ENCODE measurements at places on chromosomes 13 and 19.

GRCh38 chr13:68714292-68714691, 1393.3 kb upstream of the ATXN8OS start:
- DNase-seq, result no peak

DNA sequence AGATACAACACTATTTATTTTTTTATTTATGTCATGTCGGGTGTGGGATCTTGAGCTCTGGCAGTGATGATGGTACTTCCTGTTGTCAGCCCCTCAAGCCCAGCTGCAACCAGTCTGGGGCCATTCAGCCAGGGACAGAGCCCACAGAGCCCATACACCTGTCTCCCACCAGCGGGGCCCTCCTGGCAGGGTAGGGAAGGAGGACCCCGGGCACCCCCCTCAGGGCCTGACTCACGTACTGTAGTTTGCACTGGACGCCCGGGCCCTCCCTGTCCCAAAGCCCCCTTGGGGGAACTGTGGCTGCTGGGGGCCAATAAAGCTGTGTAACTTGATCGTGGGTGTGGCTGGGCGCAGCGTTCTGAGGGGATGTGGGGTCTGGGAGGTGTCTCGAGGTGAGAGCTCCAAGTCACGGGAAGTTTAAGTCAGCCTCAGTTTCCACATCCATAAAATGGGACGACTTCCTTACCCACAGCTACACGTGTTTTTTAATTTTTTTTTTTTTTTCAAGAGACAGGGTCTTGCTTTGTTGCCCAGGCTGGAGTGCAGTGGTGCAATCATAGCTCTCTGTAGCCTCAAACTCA, 9.5 kb downstream of the ATG4D start:
- no peak for DNase-seq

- DNase-seq, result no peak
Measured at GRCh38 chr13:42907745-42908144, 84.3 kb downstream of the EPSTI1 start.

DNA sequence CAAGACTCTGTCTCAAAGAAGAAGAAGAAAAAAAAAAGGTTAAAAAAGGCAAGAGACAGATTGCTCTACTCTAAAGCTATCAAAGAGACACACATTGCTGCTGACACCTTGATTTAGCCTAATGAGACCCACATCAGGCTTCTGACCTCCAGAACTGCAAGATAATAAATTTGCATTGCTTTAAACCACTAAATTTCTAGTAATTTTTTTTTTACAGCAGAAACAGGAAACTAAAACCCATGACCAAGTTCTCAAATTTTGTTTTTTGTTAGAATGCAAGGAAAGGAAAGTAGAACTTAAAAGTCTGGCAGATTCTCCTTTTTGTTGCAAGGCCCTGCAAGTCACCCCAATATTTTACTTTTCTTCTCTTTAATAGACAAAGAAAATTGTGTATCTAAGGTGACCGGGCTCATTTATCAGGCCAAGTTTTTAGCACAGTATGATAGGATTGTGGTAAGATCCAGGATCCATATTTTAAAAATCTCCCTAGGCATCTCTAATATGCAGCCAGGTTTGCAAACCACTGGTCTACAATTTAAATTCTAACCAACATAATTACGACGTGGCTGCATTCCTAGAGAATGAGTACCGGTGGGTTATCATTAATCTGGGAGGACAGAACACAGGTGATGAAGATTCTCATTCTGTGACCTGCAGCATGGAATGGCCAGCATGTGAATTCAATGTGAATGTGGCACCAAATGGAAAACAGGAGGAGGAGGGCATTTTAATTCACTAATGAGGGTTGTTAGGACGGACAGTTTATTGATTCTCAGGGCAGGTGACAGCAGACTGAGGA, 56.7 kb upstream of the MED4 start:
- DNase-seq, result no peak

GRCh38 chr13:98466634-98467236, 110.2 kb downstream of the STK24 start:
- DNase-seq, result peak; percentile 19

GRCh38 chr13:44951184-44951583, 38.1 kb downstream of the NUFIP1 start:
- no peak for DNase-seq

GRCh38 chr19:9847087-9847671, 12.1 kb downstream of the PIN1 start:
- DNase-seq, result no peak

GRCh38 chr13:112062571-112063570, 4.1 kb upstream of the SOX1 start:
- no peak for DNase-seq

- no peak for DNase-seq
Measured at GRCh38 chr19:5313307-5313706, 27.3 kb downstream of the PTPRS start.

- DNase-seq, result no peak
Measured at GRCh38 chr13:20272588-20273171, 40.6 kb upstream of the GJB6 start.

GRCh38 chr13:30308548-30308947, 1.2 kb upstream of the KATNAL1 start:
- DNase-seq, result no peak

- DNase-seq, result no peak
Measured at GRCh38 chr19:43430142-43430710, 15.5 kb downstream of the TEX101 start.

DNA sequence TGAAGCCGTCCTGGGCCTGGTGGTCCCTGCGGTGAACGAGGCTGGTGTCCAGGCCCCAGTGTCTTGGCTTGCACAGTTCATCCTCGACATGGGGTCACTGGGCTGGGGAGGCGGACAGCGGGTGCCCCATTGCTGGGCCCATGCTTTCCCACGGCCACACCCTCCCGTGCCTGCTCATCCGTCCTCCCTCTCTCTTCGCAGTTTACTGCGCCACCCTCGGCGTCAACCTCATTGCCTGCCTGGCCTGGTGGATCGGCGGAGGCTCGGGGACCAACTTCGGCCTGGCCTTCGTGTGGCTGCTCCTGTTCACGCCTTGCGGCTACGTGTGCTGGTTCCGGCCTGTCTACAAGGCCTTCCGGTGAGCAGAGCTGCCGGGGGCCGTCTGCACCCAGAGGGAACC, 12.7 kb downstream of the ADAT3 start:
- DNase-seq, result no peak

- DNase-seq, result no peak
Measured at GRCh38 chr13:43528992-43529391, 257.8 kb downstream of the ENOX1 start.

DNA sequence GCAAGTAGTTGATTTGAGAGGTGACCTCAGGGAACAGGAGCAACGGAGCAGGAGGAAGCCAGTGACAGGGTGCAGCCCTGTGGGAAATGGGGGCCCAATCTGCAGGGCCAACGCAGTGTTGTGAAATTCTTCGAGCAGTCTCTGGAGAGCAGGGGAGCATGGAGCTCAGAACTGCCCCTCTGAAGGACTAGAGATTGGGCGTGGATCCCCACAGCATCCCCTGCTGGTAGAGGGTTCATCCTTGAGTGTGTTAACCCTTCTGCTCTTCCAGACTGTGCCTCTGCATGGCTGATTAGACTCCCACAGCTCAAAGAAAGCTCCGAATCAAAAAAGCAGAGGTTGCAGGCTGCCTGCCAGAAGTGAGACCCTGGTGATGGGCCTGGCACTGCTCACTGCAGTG, 77.9 kb upstream of the UQCRFS1 start:
- no peak for DNase-seq

DNA sequence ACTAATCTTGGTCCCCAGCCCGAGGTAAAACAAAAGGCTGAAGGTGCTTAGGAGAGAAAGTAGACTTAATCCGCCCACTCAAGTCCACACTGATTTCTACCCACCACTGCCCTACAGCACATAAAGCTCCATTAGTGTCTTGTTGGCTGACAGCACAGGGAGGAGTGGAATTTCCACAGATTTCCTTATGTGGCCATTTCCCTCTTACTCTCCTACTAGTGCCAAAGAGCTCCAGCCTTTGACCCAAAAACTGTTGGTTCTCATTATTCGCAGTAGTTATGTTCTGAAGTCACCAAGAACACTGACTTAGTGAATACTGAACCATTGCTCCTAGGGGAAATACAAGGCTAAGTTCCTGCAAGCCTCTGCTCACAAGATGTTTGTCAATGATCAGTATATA, 61.2 kb downstream of the RAB20 start:
- no peak for DNase-seq

Data from activated T-helper 1 cell treated with Interleukin-2 at 50 U/mL for 16 hours (primary cell).